ENCODE measurements at places on chromosomes 16 and 17.

DNA sequence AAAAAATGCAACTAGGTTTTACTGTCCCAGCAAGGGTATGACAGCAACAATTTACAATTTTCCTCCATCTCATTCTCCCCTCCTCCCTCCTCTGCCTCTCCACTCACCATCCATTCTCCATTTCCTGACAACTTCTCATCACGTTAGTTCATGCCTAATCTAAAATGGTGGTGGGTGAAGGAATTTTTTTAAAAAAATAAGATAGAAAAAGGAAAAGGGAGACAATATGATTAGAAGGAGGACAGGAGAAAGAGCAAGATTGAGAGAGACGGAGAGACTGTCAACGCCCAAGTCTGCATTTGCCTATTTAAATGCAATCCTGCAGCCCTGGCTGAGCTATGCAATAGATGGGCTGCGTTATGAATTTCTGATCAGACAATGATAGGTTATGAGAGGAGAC, 380.7 kb upstream of the PSMD7 start:
- no peak for DNase-seq

GRCh38 chr17:63356337-63356757, 89.8 kb downstream of the CYB561 start:
- DNase-seq, result no peak

DNA sequence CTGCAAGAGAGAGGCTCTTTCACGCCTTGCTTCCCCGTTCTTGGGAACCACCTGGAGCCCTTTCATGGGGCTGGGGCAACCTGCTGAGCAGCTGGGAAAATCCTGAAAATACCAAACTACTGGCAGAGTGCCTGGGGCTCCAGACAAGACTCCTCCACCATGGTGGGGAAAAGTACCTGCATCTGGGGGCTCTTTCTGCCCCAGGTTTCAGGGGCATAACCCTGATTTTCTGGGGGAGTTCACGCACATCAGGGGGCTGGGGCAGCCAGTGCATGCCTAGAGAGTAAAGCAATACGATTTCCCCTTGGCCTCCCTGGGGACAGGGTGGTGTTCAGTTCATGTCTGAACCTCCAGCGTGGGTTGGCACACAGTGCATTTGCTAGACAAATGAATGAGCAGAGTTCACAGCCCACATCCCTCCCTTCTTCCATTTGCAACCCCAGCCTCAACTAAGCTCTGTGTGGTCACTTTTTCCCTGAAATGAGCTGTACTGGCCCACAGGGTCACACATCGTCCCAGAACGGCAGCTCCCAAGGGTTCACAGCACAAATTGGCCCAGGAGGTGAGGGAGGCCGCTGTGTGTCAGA, 5.2 kb upstream of the CDC42EP4 start:
- DNase-seq, result no peak

GRCh38 chr17:9427465-9428315, 147.9 kb downstream of the STX8 start:
- no peak for DNase-seq

DNA sequence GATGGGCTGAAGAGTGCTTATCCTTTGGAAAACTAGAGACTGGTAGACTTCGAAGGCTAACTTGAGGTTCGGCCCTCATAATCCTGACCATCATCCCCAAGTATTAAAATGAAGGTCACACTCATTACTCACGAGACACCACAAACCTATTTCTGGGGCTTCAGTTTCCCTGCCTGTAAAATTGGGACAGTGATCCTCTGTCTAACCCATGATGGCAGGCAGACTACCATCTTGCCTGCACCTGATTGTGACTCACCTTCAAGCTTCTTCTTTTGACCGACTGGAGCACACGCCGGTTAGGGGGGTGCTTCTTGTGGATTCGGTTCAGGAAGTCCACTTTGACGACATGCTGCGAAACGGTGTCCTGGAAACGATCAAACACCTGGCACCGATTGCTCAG, 14.2 kb upstream of the DHRS13 start:
- no peak for DNase-seq

DNA sequence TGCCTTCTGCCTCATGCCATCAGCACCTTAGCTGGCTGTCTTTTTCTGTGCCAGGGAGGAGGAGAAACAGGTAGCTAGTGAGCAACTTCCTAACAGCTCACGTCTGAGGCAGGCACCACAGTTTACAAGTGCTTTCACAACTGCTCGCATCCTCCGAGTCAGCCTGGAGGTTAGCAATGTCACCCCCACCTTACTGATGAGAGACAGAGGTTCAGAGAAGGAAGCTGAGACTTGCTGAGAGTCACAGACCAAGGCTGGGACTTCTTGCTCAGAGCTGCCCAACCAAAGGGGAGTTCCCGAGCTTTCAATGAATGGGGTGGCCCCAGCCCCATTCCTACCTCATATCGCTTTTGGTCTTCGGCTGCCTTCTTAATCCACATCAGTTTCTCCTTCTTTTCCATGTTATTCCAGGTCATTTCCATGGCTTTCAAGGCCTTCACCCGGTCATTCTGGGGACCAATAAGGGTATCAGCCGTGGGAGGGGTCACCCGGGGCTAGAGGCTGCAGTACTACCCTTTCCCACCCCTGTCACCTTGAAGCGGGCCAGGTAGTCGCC, 9.6 kb downstream of the UBTF start:
- DNase-seq, result no peak

DNA sequence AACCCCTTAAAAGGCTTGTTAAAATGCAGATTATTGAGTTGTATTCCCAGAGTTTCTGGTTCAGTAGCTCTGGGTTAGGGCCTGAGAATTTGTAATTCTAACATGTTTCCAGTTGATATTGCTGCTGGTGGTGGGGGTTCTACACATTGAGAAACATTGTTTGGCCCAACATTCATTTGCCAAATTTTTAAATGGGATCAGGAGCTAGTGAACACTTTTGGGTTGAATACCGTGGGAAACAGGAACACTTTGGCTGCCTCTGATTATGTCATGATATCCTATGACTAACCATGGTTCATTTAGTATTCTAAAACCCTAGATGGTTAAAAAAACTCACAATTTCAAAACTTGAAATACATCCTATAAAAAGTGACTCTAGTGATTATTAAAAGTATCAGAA, 89.3 kb downstream of the RPGRIP1L start:
- no peak for DNase-seq
